CD4-positive, alpha-beta T cell treated with Interleukin-4 for 1 hour (primary cell): ENCODE measurements at places on chromosomes 5 and 9.

- no peak for DNase-seq
Measured at GRCh38 chr9:9061627-9062026, 1262.0 kb upstream of the DMAC1 start.

DNA sequence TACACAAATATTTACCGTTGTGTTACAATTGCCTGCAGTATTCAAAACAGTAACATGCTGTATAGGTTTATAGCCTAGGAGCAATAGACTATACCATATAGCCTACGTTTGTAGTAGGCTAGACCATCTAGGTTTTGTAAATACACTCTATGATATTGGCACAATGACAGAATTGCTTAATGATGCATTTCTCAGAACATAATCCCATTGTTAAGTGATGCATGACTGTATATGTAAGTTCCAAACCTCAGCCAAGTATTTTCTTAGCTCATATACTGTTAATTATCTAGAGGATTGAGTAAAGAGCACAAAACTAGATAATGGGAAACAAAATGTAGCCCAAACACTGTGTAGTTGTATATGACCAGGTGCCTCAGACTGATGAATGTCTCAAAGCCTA lies 220.1 kb downstream of the ANXA1 start:
- DNase-seq: no peak

DNA sequence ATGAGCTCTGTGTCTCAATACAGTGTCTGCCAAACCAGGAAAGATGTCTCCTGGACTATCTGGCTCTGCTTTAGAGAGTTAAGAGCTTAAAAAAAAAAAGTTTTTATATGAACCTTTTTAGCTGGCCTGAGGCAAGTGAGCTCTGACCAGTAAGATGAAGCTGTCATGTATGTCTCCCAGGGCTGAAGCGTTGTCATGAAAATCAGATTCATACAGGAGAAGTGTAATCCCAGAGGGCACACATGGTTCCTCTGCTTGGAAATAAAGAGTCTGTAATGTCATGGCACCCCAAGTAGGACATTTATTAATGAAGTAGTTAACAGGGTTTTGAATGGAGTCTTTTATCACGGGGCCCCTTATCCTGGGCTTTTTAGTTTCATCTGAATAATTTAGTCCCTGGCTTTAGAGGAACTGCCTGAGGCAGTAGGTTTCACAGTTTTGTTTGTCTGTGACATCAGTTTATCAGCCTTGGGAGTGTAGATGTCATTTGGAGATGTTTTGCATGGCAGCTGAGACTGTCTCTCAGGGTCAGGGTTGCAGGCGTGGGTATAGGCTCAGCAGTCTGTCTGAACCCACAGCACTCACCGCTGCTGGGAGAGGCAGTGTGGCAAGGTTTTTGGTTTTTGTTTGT lies 223.3 kb downstream of the DIRAS2 start:
- no peak for DNase-seq

- DNase-seq: no peak
Measured at GRCh38 chr9:23621188-23621587, 204.9 kb downstream of the ELAVL2 start.

GRCh38 chr9:42386477-42386876 lies 203.0 kb downstream of the SPATA31A6 start:
- DNase-seq: no peak

GRCh38 chr9:14453286-14453685 lies 139.3 kb upstream of the NFIB start:
- DNase-seq: no peak

- no peak for DNase-seq
Measured at GRCh38 chr5:119327018-119327417, 28.8 kb upstream of the TNFAIP8 start.

DNA sequence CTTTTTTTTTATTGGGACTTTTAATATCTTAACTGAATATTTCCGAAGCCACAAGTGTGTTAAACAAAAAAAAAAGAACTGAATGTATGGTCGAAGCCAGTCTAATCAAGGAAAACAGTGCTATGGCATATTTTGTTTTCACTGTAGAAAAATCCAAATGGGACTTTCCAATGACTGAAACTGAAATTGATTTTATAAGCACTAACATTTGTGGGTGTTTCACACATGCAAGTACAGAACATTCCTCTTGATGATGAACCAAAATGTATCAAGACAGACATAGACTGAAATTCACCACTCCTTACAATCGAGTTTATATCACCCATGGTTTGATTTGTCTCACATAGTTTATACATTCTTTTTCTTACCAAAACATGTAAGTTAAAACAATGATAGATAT lies 1026.8 kb downstream of the CDH18 start:
- no peak for DNase-seq

- no peak for DNase-seq
Measured at GRCh38 chr5:98557916-98558315, 215.5 kb upstream of the RGMB start.

DNA sequence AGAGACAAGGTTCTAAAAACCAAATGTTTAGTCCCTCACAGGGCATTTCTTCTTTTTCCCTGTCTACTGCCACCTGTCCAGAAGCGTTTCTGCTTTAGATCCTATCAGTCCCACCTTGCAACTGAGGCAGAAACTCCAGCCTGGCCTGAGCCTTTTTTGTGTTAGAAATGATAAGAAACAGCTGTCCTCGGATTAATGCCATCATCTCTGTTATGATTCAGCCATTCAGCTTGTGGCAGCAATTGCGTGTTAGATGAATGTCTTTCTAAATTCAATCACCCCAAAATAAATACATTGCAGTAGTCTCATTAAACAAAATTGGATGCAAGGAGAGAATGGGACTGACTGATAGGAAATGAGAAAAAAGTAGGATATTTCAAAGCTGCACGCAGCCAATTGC lies 28.3 kb upstream of the FRMPD1 start:
- DNase-seq: no peak

DNA sequence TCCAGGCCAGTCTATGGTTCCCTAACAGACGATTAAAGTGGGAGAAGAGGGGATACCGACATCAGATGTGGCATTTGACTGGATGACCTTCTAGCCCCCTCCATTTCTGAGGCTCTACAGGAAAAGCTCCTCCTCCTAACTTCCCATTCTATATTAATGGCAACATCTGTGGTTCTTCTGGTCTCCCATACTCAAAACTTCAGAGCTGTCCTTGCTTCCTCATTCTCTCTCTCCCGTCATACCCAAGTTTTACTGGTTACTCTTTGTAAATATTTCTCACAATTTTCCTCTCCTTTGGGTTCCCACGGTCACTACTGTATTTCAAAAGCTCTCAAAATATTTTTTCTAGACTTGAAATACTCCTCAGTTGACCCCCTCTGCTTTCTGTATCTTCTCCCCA lies 36.0 kb upstream of the IL7R start:
- DNase-seq: no peak
